Esophagus squamous epithelium (tissue), 5 donors: ENCODE measurements at places on chromosomes 6 and 20.

- no peak for DNase-seq
- no peak overlapping the region for H3K27ac ChIP-seq
- H3K4me1 ChIP-seq: no peaks in the 10 kb centered on the region
- H3K27me3 ChIP-seq: no peaks in the 10 kb centered on the region
- peaks cover 100% of the 10 kb centered on the region for H3K36me3 ChIP-seq
Observed at GRCh38 chr6:17633465-17634188, 33.5 kb downstream of the FAM8A1 start.

- no peaks in the 10 kb centered on the region for H3K36me3 ChIP-seq
- H3K4me1 ChIP-seq: no peaks in the 10 kb centered on the region
- DNase-seq: no peak
- no peak overlapping the region for H3K4me3 ChIP-seq
- no peaks in the 10 kb centered on the region for H3K27me3 ChIP-seq
- no peak overlapping the region for H3K27ac ChIP-seq
Observed at GRCh38 chr6:120869397-120869796, 464.9 kb downstream of the TBC1D32 start.

- no peak overlapping the region for H3K4me3 ChIP-seq
- no peaks in the 10 kb centered on the region for H3K27me3 ChIP-seq
- H3K27ac ChIP-seq: no peak overlapping the region
- H3K36me3 ChIP-seq: peaks cover 30% of the 10 kb centered on the region
- H3K4me1 ChIP-seq: no peaks in the 10 kb centered on the region
Observed at GRCh38 chr6:15512721-15513120, 150.1 kb downstream of the DTNBP1 start.

DNA sequence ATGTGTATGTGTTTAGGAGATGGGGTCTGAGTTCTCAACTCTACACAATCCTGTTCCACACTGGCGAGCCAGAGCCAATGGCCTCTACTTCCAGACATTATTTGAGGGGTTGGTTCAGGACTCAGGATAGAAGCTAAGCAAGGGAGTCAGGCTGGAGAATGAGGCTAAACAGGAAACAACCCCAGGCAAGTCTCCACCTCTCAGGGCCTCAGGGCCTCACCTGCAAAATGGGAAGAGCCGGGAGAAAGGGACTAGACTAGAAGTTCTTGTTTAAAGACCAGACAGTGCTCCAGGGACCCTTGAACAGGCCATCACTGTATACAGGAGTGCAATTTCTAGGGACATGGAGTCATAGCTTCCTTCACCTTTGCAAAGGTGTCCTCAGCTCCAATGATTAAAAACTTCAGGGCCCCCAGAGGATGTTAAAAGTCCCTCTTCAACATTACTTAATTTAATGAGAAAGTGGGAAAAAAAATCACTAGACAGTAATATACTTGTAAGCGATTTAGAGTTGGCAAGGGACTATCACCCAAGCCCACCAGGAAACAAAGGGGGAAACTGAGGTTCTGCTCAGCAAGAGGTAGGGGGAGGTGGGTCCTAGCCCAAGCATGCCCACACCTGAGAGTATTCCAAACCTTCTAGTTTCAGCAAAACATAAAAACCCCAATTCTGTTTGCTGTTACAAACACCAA, 41.7 kb downstream of the ZMYND8 start:
- no peaks in the 10 kb centered on the region for H3K36me3 ChIP-seq
- H3K27me3 ChIP-seq: no peaks in the 10 kb centered on the region
- no peak overlapping the region for H3K4me3 ChIP-seq
- peaks cover 52% of the 10 kb centered on the region for H3K4me1 ChIP-seq
- DNase-seq: no peak

GRCh38 chr6:12324099-12324498, 33.9 kb downstream of the EDN1 start:
- no peak for DNase-seq
- peaks cover 3% of the 10 kb centered on the region for H3K4me1 ChIP-seq
- no peak overlapping the region for H3K4me3 ChIP-seq
- no peaks in the 10 kb centered on the region for H3K36me3 ChIP-seq
- H3K27me3 ChIP-seq: no peaks in the 10 kb centered on the region

- DNase-seq: no peak
- no peaks in the 10 kb centered on the region for H3K4me1 ChIP-seq
- H3K27ac ChIP-seq: no peak overlapping the region
- no peaks in the 10 kb centered on the region for H3K36me3 ChIP-seq
- no peak overlapping the region for H3K4me3 ChIP-seq
- H3K27me3 ChIP-seq: no peaks in the 10 kb centered on the region
Observed at GRCh38 chr6:125994670-125995488, 8.5 kb downstream of the TRMT11 start.

GRCh38 chr6:158775832-158776231, 43.3 kb downstream of the EZR start:
- H3K36me3 ChIP-seq: peaks cover 26% of the 10 kb centered on the region
- H3K27ac ChIP-seq: no peak overlapping the region
- H3K27me3 ChIP-seq: no peaks in the 10 kb centered on the region
- peaks cover 20% of the 10 kb centered on the region for H3K4me1 ChIP-seq
- DNase-seq: no peak
- no peak overlapping the region for H3K4me3 ChIP-seq

- H3K4me1 ChIP-seq: no peaks in the 10 kb centered on the region
- no peak overlapping the region for H3K27ac ChIP-seq
- H3K4me3 ChIP-seq: no peak overlapping the region
- H3K36me3 ChIP-seq: no peaks in the 10 kb centered on the region
Observed at GRCh38 chr6:12208673-12209072, 81.5 kb upstream of the EDN1 start.

- no peaks in the 10 kb centered on the region for H3K4me1 ChIP-seq
- H3K27me3 ChIP-seq: no peaks in the 10 kb centered on the region
- no peak for DNase-seq
- no peaks in the 10 kb centered on the region for H3K36me3 ChIP-seq
Observed at GRCh38 chr20:52062452-52063209, 128.9 kb downstream of the ZFP64 start.

DNA sequence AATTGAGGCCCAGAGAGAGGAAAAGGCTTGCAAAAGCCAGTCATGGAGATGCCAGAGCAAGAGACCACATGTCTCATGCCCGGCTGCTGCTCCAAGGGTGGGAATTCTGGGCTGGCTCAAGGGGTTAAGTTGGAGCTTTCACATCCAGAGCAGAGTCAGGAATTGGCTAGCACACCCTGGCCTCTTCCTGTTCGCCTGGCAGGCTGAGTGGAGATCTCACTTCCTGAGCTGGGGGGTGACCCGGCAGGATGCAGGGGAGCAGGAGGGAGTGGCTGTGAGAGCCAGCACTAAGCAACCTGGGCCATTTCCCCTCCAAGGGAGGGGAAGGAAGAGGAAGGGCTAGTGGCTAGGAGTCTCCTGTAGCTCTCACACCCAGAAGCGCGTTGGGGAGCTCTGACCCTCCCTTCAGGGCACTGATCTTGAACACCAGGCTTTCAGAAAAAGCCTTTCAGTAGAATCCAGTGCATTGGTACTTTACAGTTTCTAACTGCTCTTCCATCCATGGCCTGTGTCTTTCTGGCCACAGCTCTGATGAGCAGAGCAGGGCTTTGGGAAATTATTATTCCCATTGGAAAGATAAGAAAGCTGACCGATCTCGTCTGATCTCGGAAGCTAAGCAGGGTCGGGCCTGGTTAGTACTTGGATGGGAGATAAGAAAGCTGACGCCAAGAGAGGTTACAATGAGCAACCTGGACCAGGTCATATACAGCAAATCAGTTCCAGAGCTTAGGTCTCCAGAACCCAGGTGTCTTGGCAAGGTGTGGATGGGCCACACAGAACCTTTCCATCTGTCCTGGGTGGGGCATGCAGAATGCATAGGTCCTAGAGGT, 2.2 kb upstream of the CCM2L start:
- no peaks in the 10 kb centered on the region for H3K4me1 ChIP-seq
- DNase-seq: no peak
- no peak overlapping the region for H3K4me3 ChIP-seq

- H3K4me1 ChIP-seq: peaks cover 31% of the 10 kb centered on the region
- no peak within 1 kb of the TSS for H3K4me3 ChIP-seq
- no peaks in the 10 kb centered on the region for H3K36me3 ChIP-seq
- peaks cover 21% of the 10 kb centered on the region for H3K27me3 ChIP-seq
- peak within 1 kb of the TSS; percentile 14 for H3K27ac ChIP-seq
- DNase-seq: no peak
Observed at GRCh38 chr20:57620274-57620990, at the start of gene ZBP1. TSS of gene ZBP1 (minus strand) at chr20:57620426. CDS start at chr20:57620295, 131 bp downstream.

DNA sequence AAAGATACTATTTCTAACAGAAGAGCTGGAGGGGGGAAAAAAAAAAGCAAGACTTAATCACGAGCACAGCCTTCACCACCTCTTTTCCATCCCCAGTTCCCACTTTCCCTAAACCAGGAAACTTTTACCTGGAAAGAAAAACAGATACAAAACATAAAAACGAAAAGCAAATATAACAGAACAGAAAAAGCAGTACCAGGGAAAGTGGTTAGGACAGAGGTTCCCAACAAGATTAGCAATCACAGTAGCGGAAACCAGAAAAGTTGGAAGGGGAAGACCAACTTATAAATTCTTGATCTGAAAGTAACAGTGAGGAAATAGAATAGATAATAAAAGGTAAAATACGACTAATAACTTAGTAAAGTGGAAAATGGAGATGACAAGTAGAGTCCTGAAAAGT, 1.2 kb downstream of the DDX39B start:
- H3K4me1 ChIP-seq: peaks cover 37% of the 10 kb centered on the region
- H3K36me3 ChIP-seq: peaks cover 33% of the 10 kb centered on the region
- H3K27ac ChIP-seq: peak overlapping the region; percentile 94
- H3K4me3 ChIP-seq: peak overlapping the region; percentile 87

DNA sequence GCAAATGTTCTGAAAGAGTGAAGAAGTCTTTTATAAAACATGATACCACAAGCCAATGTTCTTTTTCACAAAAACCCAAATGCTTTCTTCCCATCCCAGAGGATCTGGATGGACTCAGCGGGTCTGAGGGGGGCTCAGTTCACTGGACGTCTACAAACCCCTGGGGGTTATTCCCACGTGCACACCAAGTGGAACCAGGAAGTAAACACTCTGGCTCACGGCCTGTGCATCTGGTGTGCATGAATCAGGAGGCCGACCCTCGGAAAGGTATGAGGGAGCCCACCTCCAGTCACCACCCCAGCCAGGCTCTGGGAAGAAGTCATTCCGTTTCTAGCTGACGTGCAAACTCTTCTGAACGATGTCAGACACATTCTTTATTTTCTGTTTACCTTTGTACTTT, 252.2 kb downstream of the DLL1 start:
- no peaks in the 10 kb centered on the region for H3K4me1 ChIP-seq
- no peak for DNase-seq
- H3K36me3 ChIP-seq: no peaks in the 10 kb centered on the region

GRCh38 chr6:10585209-10585845, 64.2 kb downstream of the GCNT2 start:
- no peaks in the 10 kb centered on the region for H3K27me3 ChIP-seq
- H3K4me3 ChIP-seq: peak overlapping the region; percentile 8
- H3K27ac ChIP-seq: no peak overlapping the region
- no peaks in the 10 kb centered on the region for H3K4me1 ChIP-seq

- no peak for DNase-seq
- H3K4me3 ChIP-seq: peak overlapping the region; percentile 40
- H3K36me3 ChIP-seq: no peaks in the 10 kb centered on the region
Observed at GRCh38 chr6:156963712-156964700, 186.8 kb downstream of the ARID1B start.

- no peaks in the 10 kb centered on the region for H3K27me3 ChIP-seq
- H3K4me3 ChIP-seq: no peak within 1 kb of the TSS
- no peak for DNase-seq
- H3K4me1 ChIP-seq: no peaks in the 10 kb centered on the region
- no peaks in the 10 kb centered on the region for H3K36me3 ChIP-seq
- no peak within 1 kb of the TSS for H3K27ac ChIP-seq
Observed at GRCh38 chr6:77652739-77653138, at the start of gene MEI4. TSS of gene MEI4 (plus strand) at chr6:77653039. CDS start at chr6:77690672, 37,633 bp downstream.
